ENCODE measurements at places on chromosomes 3 and 15.
A peak's percentile ranks its signal among the peaks of the same experiment; 100 is the strongest.

- no peak for DNase-seq
Observed at GRCh38 chr15:68897016-68897415, 33.3 kb upstream of the SPESP1 start.

GRCh38 chr15:40286794-40287193 is 3.9 kb upstream of the ANKRD63 start:
- DNase-seq, result no peak

- DNase-seq, result no peak
Observed at GRCh38 chr3:22947851-22948250, 255.3 kb upstream of the UBE2E2 start.

DNA sequence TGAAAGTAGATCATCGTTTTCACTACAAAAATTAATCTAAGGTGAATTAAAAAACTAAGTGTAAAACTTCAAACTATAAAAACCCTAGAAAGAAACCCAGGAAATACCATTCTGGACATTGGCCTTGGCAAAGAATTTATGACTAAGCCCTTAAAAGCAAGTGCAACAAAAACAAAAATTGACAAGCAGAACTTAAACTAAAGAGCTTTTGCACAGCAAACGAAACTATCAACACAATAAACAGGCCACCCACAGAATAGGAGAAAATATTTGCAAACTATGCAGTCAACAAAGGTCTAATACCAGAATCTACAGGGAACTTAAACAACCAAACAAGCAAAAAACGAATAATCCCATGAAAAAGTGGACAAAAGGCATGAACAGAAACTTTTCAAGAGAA is 302.0 kb downstream of the CHST2 start:
- DNase-seq, result peak; percentile 30
